Cortex of kidney (tissue), 1 donor: ENCODE measurements at places on chromosomes 12 and 14.

DNA sequence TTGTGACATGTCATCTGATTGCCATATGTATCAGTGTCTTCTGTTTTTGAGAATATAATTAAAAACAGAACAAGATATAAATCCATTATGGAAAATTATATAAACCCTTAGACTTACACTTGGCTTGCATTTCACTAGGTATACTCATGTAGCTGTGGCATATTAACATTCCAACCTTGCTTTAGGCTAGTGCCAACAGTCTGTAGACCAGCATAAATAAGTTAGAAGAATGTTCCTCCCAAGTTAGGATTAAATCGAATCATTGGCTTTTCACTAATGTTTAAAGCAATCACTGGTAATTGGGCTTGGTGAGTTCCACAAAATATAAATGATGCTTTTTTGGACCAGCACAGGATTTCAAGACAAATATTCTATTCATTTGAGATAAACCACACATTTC, 103.0 kb downstream of the LIN7A start:
- no peak for DNase-seq

GRCh38 chr12:59142183-59142790, 222.0 kb upstream of the LRIG3 start:
- no peak for DNase-seq

DNA sequence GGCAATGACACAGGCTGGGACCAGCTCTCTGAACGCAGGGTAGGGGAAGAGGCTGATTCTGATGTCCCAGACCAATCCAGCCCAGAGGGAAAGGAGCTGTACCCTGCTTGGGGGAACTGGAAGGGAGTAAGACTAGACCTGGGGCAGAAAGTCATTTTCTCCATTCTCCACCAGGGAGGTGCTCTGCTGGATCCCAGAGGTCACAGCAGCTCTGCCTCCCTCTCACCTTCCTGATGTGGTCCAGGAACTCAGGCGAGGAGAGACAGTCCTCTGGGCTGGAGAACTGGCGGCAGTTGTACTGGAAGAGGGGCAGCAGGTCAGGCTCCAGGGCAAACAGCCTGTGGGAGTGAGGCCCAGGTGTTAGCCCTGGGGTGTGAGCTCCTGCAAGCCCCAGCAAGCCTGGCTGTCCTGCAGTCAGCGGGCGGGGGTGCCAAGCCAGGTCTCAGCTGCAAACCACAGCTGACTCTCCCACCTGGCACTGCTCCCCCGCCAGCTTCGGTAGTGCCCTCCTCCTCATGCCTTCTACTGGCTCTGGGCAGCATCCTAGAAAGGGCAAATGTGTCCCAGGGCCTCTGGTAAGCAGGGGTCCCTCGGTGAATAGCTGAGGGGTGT, 1.9 kb downstream of the NGB start:
- DNase-seq, result no peak

GRCh38 chr12:54601841-54602240, 13.4 kb upstream of the PPP1R1A start:
- DNase-seq, result no peak

- DNase-seq, result no peak
Measured at GRCh38 chr12:42440608-42441007, 114.6 kb downstream of the PPHLN1 start.

GRCh38 chr14:75562089-75562488, 16.3 kb upstream of the FLVCR2 start:
- DNase-seq, result no peak

GRCh38 chr12:111166779-111167540, 201.9 kb downstream of the PHETA1 start:
- no peak for DNase-seq

- no peak for DNase-seq
Measured at GRCh38 chr12:106954462-106955376, 988 bp upstream of the TMEM263 start.

DNA sequence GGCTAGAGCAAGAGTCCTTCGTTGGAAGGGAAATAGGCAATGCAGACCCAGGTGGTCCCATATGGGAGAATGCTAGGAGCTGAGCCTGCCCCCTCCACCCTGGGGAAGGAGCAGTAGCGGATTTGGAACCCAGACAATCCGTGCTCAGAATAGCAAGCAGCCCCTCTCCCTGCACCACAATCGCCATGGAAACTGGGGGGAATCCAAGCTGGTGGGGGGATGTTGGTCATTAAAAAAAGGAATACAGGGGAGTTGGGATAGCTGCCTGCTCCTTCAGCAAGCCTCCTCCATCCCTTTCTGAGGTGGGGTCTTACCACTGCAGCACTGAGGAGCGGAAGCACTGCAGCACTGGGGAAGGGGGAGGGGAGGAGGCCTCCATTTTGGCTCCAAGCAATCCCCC, 2.9 kb downstream of the RND1 start:
- DNase-seq, result no peak

DNA sequence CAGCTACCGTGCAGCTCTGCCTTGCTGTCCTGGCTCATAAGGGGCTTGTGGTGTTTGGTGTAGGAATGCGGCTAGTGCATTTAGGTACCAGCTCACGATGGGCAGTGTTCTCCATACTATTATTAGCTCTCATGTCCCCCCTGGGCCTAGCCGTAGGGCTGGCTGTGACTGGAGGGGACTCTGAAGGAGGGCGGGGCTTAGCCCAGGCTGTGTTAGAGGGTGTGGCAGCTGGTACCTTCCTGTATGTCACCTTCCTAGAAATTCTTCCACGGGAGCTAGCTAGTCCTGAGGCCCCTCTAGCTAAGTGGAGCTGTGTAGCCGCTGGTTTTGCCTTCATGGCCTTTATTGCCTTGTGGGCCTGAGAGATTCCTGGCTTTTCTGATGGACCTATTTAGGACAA, 2.1 kb downstream of the SLC39A2 start:
- DNase-seq, result no peak

DNA sequence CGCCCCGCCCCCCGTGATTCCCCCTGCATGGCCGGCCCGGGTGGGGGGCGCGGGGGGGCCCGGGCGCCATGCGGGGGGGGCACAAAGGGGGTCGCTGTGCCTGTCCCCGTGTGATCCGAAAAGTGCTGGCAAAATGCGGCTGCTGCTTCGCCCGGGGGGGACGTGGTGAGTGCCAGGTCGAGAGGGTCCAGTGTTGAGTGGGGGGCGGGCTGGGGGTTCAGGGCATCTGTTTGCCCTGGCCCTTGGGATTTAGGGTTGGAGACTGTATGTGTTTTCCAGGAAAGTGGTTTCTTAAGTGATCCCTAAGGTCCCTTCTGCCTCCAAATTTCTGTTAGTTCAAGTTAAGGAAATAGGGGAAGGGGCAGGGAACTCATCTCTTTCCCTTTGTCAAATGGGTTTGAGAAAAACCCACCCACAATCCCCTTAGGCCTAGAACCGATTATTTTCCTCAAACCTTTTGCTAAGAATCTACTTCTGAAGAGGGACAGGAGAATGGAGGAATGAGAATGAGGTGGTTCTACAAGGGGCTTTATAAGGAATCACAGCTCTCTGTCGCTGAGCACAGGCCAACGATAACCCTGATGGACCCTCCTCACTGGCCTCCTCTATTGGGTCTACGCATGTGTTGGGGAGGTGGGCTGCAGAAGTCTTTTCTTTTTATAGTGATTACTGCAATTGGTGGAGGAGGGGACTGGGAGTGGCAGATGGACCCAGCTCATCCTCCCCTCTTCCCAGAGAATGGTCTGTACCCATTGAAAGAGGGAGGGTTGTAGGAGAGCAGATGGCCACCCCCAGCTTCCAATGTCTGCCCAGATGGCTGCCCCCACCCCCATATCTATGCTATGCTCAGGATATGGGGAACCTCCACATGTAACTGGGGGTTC, 834 bp downstream of the ARHGEF25 start:
- no peak for DNase-seq
